Motor neuron (in vitro differentiated cells): ENCODE measurements at places on chromosomes 11 and 22.

DNA sequence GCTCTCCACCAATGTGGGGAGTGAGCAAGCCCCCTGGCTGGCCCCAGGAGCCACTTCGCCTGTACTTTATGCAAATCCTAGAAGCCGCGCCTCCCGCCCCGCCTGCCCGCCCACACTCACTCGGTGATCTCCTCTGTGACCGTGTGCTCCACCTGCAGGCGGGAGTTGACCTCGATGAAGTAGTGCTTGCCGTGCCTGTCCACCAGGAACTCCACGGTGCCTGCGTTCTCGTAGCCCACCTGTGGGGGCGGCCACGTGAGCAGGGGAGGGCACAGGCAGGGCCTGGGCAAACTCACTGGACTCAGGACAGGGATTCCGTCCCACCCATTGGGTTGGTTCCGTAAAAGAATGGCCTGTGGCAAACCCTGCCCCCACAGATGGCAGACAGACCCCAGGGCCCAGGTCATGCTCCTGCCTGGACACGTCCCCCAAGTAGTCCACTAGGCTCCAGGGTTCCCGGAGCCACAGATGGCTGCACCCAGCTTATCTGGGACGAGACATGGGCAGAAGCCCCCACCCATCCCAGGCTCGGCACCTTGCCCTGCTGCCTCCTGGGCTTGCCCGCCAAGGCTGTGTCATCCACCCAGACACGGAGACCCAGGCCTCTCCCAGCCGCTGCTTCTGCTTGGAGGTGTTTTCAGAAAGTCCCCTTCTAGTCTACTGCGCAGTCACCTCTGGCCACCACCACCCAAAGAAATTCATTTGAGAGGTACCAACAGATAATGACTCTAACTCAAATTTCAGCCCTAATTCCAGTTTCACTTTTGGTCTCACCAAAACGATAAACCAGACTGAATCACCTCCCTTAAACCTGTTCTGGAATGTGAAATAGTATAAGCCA is 12.1 kb downstream of the LRFN4 start:
- no peak for ATAC-seq

- ATAC-seq, result no peak
Observed at GRCh38 chr11:121567995-121568394, 115.2 kb upstream of the SORL1-AS1 start.

DNA sequence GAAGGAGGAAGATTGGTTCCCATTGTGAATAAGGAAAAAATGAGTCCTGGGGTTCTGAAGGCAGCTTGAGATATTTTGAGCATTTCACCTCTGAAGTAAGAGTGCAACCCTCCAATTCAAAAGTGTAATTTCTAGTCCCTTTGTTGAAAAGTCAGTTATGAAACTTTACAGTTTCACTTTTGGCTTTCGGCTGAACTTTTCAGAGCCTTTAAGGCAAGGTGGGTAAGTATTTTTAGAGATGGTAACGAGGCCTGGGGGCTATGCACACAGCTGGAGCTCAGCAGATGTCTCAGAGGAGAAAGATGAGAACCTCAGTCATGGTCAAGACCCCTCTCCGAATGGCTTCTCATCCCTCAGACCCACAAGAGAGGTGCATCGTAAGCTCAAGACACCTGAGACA is 267.6 kb downstream of the KIRREL3 start:
- no peak for ATAC-seq

GRCh38 chr11:115765803-115766239 is 261.6 kb upstream of the CADM1 start:
- ATAC-seq, result peak; percentile 51

- no peak for ATAC-seq
Observed at GRCh38 chr22:30704978-30705377, 10.3 kb downstream of the OSBP2 start.

- ATAC-seq, result peak; percentile 1
Observed at GRCh38 chr22:31488988-31489617, 539 bp downstream of the EIF4ENIF1 start.

GRCh38 chr11:65898656-65899355 is 1.4 kb downstream of the FOSL1 start:
- peak; percentile 4 for ATAC-seq

DNA sequence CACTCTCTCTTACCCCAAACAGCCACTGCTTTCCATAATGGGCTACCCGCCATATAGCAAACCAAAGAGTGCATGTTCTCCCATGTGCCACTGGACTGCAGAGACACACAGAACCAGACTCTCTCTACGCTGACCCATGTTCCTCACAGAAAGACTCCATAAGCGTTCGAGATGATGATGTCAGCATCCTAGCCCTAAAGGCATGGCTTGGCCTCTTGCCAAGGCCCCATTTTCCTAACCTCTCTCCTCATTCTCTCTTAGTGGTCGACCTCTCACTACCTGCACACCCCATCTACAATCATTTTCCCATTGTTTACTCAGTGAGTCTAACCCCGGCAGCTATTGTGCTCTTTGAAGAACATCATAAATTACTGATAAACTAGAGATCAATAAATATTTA is 4.9 kb downstream of the NDUFC2 start:
- no peak for ATAC-seq
